ENCODE measurements at places on chromosomes 13 and 19. TPM values are rescaled to one million over a fixed set of nuclear protein-coding genes. Genes with fewer than 3 reads are reported as not detected.

DENND1C gene
- 97.5 TPM for total RNA-seq

CERS1 gene
- total RNA-seq = not detected

LIM2 gene
- total RNA-seq = not detected

IRGC gene
- not detected for total RNA-seq

SMG9 gene
- 65.1 TPM for total RNA-seq

ARHGAP33 gene
- 71.0 TPM for total RNA-seq

TSEN34 gene
- 11.2 TPM for total RNA-seq

DAND5 gene
- 0.21 TPM for total RNA-seq

DNA sequence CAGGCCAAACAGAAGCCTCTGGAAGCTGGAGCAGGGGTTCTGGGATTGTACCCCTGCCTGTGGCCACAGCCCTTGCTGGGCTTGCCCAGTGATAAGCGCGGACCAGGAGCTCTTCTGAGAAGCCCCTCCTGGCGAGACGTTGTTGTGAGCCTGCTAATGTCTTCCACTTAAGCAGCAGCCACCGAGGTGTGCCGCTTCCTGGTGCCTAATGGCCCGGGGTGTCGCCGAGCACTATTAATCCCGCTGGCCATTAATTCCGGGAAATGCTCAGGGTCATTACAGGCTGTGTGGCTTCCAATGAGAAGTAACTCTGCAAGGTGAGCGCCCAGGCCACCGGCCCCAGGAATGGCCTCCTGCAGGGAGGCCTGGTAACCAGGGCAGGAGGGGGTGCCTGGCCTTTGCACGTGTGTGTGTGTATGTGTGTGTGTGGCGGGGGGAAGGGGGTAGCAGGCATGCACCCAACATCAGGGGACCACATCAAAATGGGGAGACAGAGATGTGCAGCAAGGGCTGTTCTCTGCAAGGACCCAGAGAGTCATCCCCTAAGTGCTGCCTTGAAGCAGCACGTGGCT lies 175.0 kb downstream of the URI1 start:
- no peaks in the 10 kb centered on the region for H3K4me1 ChIP-seq
- H3K4me3 ChIP-seq = no peak overlapping the region
- H3K27me3 ChIP-seq = no peaks in the 10 kb centered on the region
- no peak for DNase-seq
- H3K36me3 ChIP-seq = no peaks in the 10 kb centered on the region

DNA sequence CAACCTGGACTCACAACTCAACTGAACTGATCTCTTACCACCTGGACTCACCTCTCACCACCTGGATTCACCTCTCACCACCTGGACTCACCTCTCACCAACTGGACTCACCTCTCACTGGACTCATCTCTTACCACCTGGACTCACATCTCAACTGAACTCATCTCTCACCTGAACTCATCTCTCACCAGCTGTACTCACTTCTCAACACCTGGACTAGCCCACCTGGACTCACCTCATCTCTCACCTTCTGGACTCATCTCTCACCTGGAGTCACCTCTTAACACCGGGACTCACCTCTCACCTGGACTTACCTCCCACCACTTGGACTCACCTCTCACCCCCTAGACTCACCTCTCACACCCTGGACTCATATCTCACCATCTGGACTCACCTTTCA lies 7.3 kb upstream of the CASP14 start:
- H3K27ac ChIP-seq = no peak overlapping the region
- H3K27me3 ChIP-seq = peaks cover 4% of the 10 kb centered on the region
- DNase-seq = no peak
- H3K4me1 ChIP-seq = no peaks in the 10 kb centered on the region
- no peak overlapping the region for H3K4me3 ChIP-seq
- no peaks in the 10 kb centered on the region for H3K36me3 ChIP-seq

DNA sequence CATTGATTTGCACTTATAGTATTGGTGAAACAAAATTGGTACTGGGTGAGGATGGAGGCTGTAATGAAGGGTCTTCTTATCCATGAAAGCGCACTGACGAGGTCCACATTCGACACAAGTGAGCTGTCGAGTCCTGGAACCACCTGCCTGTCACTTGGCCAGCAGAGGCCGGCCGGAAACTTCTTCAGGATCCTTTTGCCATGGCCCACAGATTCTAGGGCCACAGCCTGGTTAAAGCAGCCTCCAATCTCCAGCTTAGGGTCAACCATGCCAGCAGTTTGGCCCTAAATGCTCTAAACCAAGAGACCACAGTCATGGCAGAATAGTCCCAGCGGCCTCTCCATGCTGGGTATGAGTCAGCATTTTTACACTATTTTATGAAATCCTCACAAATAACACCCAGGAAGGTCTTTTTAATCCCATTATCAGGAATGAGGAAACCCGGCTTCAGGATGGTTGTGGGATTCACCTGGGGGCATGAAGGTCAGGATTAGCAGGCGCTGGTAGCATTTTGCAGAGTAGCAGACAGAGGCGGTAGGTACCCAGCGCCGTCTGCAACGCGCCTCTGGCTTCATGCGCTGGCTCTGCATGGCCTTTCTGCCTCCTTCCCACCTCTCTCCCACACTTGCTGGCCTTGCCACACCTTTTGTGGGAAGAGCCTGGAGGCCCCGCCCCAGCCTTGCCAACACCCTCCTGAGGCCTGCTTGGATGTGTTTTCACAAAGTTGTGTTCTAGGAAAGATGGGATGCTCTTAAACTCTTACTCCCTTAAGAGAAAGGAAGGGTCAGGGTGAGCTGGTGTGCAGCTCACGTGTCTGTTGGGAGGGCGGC lies 15.2 kb downstream of the GAS6 start:
- no peak overlapping the region for H3K27ac ChIP-seq
- H3K27me3 ChIP-seq = peaks cover 12% of the 10 kb centered on the region
- no peak overlapping the region for H3K4me3 ChIP-seq

DNA sequence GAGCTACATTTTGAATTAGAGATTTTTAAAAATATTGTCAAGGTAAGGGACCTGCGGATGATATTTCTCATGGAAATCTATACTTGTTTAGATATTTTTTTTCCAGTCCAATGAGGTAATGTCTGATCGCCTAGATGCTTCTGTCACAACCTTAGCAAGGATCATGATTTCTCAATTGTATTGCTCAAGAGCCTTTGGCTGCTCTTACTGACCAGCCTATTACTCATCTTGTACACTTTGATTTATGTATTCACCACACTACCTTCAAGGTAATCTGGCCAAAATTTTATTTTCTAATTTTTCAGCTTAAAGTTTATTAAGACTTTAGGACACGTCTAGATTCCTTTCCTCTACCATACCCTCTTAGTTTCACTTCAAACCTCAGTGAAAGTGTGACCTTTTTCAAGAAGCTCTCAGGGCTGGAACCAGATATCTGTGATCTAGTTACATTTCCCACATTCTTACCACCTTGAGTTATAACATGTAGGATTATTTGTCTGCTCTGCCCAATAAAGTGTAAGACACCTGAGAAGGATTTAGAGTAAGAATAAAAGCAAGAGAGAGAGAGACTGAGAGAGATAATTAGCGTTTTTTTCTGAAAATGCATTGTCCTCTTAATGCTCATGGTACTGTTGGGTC lies 197.1 kb downstream of the ITGBL1 start:
- H3K4me1 ChIP-seq = no peaks in the 10 kb centered on the region
- no peak overlapping the region for H3K27ac ChIP-seq
- H3K36me3 ChIP-seq = no peaks in the 10 kb centered on the region
- no peak for DNase-seq

- no peaks in the 10 kb centered on the region for H3K4me1 ChIP-seq
- H3K36me3 ChIP-seq = no peaks in the 10 kb centered on the region
- no peak for DNase-seq
- H3K27ac ChIP-seq = no peak overlapping the region
- H3K4me3 ChIP-seq = no peak overlapping the region
- no peaks in the 10 kb centered on the region for H3K27me3 ChIP-seq
These were observed 185.2 kb upstream of the SOX1 start for GRCh38 chr13:111881700-111882099.

GRCh38 chr13:48496271-48497161 lies 36.4 kb downstream of the RCBTB2 start:
- H3K4me3 ChIP-seq = peak overlapping the region; percentile 57
- H3K36me3 ChIP-seq = peaks cover 43% of the 10 kb centered on the region
- peaks cover 68% of the 10 kb centered on the region for H3K4me1 ChIP-seq
- no peaks in the 10 kb centered on the region for H3K27me3 ChIP-seq

- H3K27ac ChIP-seq = no peak overlapping the region
- DNase-seq = no peak
- no peaks in the 10 kb centered on the region for H3K27me3 ChIP-seq
- no peak overlapping the region for H3K4me3 ChIP-seq
- H3K4me1 ChIP-seq = no peaks in the 10 kb centered on the region
These were observed 96.1 kb downstream of the OXGR1 start for GRCh38 chr13:96898212-96898611.

DNA sequence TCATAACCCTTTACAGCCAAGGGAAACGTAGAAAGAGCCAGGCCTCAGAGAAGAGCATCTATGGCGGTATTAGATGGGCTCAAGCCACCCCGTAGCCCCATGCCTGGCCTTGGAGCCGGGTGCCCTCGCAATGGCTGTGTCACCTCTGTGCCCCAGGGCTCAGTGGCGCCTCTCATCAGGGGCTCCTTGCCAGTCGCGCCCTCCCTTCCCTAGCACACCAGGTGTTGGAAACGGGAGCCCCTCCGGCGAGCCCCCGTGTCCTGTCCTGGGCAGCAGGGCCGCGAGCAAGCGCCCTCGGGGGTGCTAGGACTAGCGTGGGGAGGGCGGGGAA lies 453 bp downstream of the ZNF256 start:
- DNase-seq = peak; percentile 23
- H3K27ac ChIP-seq = peak overlapping the region; percentile 96
- H3K4me3 ChIP-seq = peak overlapping the region; percentile 94
- peaks cover 17% of the 10 kb centered on the region for H3K4me1 ChIP-seq

GRCh38 chr13:62483774-62484173 lies 1068.1 kb upstream of the PCDH20 start:
- no peaks in the 10 kb centered on the region for H3K27me3 ChIP-seq

DNA sequence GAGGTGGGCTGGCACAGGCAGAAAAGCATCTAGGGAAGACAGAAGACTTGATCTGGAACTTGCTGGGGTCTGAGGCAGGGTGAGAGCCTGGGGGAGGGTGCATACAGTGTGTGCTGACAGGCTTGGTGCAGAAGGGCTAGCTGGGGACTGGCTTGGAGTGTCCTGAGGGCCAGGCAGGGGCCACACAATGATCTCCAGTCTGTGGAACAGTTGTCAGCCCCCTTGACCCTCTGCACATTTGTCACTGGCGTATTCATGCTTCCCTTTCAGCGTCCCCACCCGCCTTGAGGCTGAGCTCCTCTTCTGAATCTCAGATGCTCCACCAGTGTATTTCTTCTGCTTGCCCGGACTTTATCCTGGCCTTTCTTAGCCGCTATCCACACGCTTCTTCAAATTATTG lies 2.8 kb upstream of the MICU2 start:
- no peak for DNase-seq
- no peak overlapping the region for H3K27ac ChIP-seq
- peaks cover 11% of the 10 kb centered on the region for H3K27me3 ChIP-seq
- peaks cover 17% of the 10 kb centered on the region for H3K4me1 ChIP-seq
- no peak overlapping the region for H3K4me3 ChIP-seq
- H3K36me3 ChIP-seq = peaks cover 13% of the 10 kb centered on the region

GRCh38 chr13:29543230-29544215 lies 52.0 kb downstream of the SLC7A1 start:
- H3K36me3 ChIP-seq = peaks cover 34% of the 10 kb centered on the region
- no peak overlapping the region for H3K4me3 ChIP-seq

DNA sequence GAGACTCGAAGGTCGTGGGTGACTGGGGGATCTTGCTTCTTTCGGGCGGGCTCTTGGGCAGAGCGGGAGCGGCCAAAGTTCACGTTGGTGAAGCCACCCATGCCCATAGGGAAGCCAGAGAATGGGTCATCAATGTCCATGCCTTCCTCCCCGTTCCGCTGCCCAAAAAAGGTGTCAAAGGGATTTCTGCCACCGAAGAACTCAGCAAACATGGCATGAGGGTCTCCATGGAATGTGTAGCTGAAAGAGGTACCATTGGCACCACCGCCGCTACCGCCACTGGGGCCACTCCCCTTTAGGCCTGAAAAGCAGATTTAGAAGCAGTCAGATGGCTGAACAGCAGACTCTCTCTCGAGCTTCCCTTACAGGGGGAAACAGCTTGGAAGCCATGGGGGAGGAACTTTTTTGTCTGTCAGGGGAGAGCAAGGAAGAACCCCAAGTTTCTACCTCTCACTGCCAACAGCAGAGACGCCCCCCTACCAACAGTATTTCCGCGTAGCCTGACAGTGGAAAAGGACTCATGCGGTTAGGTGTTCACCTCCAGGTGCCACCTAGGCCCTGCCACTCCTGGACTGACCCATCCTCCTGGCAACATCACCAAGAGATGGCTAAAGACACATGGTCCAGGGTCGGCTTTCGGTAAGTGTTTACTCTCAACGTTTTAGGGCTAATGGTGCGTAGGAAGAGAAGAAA lies 1.3 kb downstream of the DNAJB1 start:
- H3K27ac ChIP-seq = peak overlapping the region; percentile 80
- H3K4me1 ChIP-seq = peaks cover 54% of the 10 kb centered on the region
- peak; percentile 51 for DNase-seq
- peaks cover 50% of the 10 kb centered on the region for H3K36me3 ChIP-seq

GRCh38 chr13:103371271-103371670 lies 305.1 kb upstream of the SLC10A2 start:
- no peaks in the 10 kb centered on the region for H3K36me3 ChIP-seq
- H3K4me3 ChIP-seq = no peak overlapping the region
- no peak overlapping the region for H3K27ac ChIP-seq
- no peaks in the 10 kb centered on the region for H3K4me1 ChIP-seq

- H3K4me1 ChIP-seq = peaks cover 3% of the 10 kb centered on the region
- H3K36me3 ChIP-seq = no peaks in the 10 kb centered on the region
- no peak overlapping the region for H3K27ac ChIP-seq
- H3K4me3 ChIP-seq = peak overlapping the region; percentile 73
- H3K27me3 ChIP-seq = peaks cover 13% of the 10 kb centered on the region
These were observed 4.2 kb upstream of the ZSCAN4 start for GRCh38 chr19:57664269-57665127.

DNA sequence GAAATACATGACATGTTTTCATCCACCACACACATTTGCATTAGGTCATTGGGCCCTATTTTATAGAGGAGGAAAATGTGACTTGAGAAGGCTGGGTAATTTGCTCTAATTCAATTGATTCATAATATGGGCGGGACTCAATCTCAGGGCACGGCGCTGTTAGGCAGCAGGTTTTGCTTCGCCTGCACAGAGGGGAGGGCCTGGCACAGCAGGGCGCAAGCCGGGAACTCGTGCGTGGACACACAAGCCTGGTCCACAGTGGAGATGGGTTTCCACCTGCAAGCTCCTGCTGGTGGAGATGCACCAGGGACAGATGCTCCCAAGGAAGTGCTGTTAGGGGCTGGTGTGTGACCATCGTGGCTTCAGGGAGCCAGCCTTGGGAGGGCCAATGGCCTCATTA lies 58.4 kb upstream of the MTIF3 start:
- no peak for DNase-seq
- no peak overlapping the region for H3K4me3 ChIP-seq
- no peak overlapping the region for H3K27ac ChIP-seq
- peaks cover 3% of the 10 kb centered on the region for H3K27me3 ChIP-seq
- H3K4me1 ChIP-seq = no peaks in the 10 kb centered on the region
- no peaks in the 10 kb centered on the region for H3K36me3 ChIP-seq

Data from activated CD8-positive, alpha-beta T cell treated with anti-CD3 and anti-CD28 coated beads, Interleukin-2, amount 10 ng/mL, durations not matched to agents 7 days and 5 days (primary cell).